NCI-H1048 (cell line): ENCODE measurements at places on chromosomes 11 and 22.

- DNase-seq, result no peak
Observed at GRCh38 chr22:20089977-20090729, 10.1 kb downstream of the DGCR8 start.

DNA sequence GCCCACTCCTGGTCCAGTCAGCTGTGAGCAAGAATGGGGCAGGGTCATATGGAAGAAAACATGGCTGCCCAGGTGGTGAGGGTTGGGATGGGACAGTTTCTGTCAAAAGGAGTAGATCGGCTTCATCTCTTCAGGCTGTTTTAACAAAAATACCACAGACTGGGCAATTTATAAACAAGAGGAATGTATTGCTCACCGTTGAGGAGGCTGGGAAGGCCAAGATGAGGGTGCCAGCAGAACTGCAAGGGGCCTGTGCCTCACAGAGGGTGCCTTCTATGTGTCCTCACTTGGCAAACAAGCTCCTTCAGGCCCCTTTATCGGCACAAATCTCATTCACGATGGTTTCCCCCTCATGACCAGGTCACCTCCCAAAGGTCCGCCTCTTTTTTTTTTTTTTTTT is 18.1 kb upstream of the RELT start:
- DNase-seq, result no peak

GRCh38 chr11:123056835-123057491 is 5.0 kb downstream of the HSPA8 start:
- DNase-seq, result no peak

- DNase-seq, result no peak
Observed at GRCh38 chr11:72624496-72625201, 49.6 kb downstream of the PDE2A start.

- no peak for DNase-seq
Observed at GRCh38 chr11:118339281-118339961, 3.1 kb downstream of the CD3D start.

DNA sequence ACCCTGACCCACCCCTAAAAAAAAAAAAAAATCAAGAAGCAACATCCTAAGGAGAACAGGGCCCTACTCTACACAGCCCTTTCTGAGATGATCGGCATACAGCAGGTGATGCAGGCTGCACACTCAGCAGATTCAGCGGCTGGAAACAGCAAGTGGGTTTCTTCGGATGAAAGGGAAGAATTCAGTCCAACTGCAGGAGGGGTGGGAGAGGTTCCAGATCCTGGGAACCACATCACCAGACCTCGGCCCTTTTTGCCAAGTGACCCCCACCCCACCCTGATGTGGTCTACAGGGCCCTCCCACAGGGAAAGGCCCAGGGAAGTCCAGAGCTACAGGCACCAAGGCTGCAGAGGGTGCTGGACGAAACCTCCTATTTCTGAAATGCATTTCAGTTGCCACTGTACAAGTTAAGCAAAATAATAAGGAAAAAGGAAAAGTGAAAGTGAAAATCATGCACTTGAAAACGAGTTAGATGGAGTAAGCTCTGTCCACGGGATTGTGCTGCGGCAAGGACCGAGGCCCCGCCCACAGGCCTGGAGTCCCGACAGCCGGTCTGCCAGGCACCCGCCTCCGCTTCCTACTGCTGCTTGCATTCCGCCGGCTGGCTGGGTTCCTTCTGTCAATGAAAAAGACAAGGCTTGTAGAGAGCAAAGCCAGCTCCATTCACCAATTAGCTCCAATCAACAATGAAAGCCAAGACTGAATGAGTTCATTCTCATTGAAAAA is 16.0 kb upstream of the PHLDA2 start:
- DNase-seq, result no peak

DNA sequence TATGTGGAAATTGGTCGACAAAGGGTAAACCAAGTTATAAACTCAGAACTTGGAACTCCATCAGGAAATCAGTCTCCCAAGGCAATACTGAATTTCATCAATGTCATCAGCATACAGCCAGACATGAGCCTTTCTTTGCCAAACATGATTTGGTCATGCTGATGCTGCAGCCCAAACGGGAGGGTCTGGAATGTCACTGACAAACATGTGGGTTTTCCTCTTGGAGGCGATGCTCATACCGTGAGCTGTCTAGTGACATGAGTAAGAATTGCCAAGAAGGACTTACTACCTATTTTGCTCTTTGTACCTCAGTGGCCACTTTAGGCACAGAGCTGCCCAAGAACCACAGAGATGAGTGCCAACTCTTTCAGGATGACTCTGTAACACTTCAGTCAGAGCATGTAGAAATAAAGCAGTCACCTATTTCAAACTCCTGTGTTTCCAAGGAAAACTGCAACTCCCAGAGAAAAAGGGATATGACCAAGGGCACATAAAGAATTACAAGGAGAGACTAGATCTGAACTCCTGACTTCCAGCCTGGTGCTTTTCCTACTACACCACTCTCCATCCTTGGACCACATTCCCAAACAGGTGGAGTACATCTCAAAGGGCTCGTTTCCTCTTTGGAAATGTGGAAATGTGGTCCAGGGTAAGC is 24.3 kb upstream of the MRGPRX2 start:
- no peak for DNase-seq

GRCh38 chr22:33888821-33889220 is 31.5 kb downstream of the LARGE1 start:
- no peak for DNase-seq

DNA sequence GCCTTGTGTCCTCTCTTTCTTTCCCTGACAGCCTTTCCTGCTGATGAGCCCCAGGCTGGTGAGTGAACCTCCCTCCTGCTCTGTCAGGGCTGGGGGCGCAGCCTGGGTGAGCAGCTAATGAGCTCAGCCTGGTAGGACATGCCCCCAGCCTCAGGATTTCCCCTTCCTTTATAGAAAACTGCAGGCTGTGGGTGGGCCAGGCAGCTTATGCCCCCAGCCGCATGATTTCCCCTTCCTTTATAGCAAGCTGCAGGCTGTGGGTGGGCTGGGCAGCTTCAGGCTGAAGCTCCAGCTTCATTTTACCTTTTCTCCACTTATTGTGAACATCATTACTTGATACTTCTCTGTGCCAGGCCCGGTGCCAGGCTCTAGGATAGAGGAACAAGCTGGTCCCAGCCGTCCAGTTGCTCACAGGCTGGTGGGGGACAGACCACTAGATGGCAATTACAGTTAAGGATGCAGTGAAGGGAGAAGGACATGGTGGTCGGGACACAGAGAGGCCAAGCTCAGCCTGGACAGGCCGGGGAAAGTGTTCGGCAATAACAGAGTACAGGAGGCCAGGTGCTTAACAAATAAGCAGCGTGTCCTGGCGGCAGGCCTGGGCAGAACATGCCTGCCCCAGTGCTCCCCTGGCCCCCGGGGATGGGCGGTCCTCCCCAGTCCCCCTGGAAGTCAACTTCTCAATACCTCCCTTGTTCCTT is 5.3 kb downstream of the LGALS12 start:
- no peak for DNase-seq

DNA sequence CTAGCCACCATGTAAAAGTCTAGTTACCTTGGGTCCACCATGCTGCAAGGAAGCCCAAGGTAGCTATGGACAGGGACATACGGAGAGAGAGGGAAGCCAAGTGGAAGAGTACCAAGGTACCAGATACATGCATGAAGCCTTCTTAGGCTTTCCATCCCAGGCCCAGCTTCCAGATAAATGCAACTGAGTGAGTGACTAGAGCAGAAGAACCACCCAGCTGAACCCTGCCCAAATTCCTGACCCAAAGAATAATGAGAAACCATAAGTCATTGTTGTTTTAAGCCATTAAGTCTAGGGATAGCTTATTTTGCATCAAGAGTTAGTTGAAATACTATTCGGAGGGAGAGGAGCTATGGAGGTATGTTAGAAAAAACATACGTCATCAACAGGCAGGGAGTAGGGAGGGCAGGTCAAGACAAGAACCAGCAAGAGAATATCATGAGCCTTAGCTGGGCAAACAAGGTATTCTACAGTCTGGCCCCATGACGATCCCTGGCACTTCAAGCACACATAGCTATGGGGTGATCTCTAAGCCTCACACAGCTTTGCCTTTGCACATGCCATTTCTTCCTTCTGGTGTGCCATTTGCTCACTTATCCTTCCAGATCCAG is 36.5 kb upstream of the APLNR start:
- DNase-seq, result no peak

GRCh38 chr11:10611979-10612862 is 43.8 kb upstream of the LYVE1 start:
- no peak for DNase-seq

DNA sequence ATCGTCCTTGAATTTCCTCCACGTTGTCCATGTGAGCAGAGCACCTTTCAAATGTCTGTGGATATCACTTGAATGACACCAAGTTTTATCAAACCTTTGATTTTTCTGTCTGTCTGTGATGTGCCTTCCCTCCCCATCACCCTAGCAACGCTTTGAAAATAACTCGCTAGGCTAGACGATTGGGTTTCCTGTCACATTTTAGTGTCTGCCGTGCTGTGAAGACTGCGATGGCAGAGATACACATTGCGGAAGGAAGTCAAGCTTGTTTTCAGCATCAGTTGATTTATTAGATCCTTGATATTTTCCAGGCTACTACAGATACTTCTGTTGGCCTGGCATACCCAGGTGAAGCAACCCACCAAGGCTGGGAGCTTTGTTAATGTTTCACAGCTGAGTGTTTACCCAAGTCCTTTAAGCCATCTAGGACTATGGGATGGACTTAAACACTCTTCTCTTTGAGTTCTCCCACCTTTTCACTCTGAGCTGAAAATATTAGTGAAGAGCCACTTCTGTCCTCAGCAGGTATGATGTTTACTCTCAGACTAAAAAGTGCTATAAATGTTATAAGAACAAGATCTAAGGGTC is 93.6 kb upstream of the CD44 start:
- no peak for DNase-seq

DNA sequence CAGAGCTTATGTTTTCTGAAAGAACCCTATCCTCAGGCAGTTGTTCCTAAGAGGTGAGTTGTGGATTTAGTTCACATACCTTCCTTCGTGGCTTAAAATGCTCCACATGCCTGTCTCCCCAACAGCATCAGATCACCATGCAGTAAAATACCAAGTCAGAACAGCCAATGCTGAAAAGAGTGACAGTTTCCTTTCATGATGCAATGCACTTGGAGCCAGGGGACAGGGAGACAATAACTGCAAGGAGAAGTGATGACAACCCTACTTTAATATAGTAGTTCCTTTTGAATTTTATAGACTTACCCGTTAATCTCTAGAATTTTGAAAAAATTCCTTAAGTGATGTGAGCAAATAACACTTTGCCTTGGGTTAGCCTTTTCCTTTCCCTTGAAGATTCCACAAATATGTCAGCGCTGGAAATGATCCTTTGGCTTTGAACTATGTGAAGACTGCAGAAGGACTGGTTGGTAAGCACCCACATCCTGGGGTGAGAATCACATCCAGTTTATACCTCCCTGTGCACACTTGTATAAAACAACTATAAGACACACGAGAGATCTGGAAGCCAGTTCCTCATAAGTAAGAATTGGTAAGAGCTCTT is 71.2 kb downstream of the PIWIL4 start:
- DNase-seq, result no peak

GRCh38 chr11:30474151-30474954 is 111.8 kb downstream of the MPPED2 start:
- DNase-seq, result no peak

GRCh38 chr22:46085828-46086576 is 64.3 kb upstream of the PPARA start:
- DNase-seq, result no peak

- DNase-seq, result no peak
Observed at GRCh38 chr11:69567951-69568808, 72.8 kb upstream of the CCND1 start.

GRCh38 chr11:65130631-65131416 is 3.5 kb downstream of the SYVN1 start:
- no peak for DNase-seq

GRCh38 chr11:10567446-10567845 is 1.0 kb downstream of the LYVE1 start:
- no peak for DNase-seq

- no peak for DNase-seq
Observed at GRCh38 chr11:65116370-65117205, 913 bp downstream of the ZNHIT2 start.

DNA sequence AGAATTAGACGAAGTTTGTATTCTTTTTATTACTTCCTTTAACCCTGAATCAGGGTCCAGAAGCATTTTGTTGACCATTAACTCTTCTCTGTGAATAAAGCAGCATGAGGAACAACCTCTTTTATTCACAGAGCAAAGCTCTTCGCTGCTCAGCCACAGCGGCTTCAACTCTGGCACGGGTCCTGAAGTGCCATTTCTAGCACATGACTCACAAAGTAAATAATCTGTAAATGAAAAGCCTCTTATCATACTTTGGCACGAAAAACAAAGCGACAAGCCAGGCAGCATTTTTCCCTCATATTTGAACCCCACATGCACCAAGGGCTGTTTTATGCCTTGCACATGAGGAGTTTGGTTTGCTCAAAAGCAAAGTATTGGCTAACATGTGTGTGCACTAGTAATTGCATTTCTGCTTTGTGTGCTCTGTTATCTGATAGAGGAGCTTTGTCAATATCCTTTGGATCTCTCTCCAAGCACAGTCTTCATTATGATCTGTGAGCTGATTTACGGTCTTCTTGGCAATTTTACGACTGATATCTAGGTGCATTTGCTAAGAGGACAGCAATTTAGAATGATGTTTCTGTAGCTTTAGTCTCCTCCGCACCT is 33.0 kb upstream of the APOBEC3A start:
- DNase-seq, result peak; percentile 46

DNA sequence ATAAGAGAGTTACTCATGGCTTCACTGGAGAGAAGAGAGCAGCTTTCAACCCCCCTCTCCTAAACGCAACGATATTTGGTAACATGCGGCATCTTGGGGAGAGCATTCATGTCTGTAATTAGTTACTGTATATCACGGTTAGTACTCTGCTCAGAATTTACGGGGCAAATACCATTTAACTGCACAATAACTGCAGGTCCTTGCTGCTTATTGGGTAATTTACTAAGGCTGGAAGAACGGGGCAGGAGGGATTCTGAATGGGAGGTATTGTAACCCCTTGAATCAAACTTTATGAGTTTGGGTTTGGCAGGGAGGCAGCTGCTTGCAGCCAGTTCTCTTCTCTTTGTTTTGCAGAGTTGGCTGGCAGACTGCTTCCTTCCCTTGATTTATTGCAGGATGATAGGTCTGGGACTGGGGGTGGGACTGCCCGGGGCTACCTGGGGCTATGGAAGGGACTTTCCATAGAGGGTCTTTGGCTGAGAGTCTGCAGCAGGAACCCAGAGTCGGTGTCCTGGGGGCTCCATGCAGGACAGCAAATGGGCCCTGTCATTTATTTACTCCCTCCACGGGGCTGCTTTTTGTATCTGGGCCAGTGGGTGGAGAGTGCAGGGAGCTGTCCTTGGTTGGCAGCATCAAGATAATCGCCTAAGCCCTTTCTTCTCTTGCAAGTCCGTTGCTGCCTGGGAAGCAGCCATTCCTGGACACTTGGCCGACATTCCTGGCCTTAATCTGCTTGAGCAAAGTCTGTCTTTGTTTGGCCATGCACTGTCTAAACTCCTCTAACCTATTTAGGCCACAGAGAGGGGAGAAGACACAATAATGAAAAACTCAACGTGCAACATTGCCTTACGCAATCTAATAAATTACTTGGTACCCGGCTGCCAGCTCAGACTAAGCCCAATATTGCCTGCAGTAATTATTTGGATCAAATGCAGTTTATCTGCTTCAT is 188.9 kb downstream of the ST3GAL4 start:
- DNase-seq, result peak; percentile 12

GRCh38 chr11:76610871-76611475 is 59.6 kb downstream of the LRRC32 start:
- DNase-seq, result no peak
